Caki2 (cell line): ENCODE measurements at places on chromosomes 1 and 21.

- DNase-seq: peak; percentile 22
Measured at GRCh38 chr1:84406346-84406861, 8.1 kb downstream of the DNASE2B start.

- DNase-seq: no peak
Measured at GRCh38 chr1:918353-918752, 5.4 kb upstream of the SAMD11 start.

- DNase-seq: peak; percentile 48
Measured at GRCh38 chr1:173202424-173203145, 4.5 kb downstream of the TNFSF4 start.

GRCh38 chr1:61486783-61487536 is 238.0 kb downstream of the TM2D1 start:
- DNase-seq: peak; percentile 31

- DNase-seq: no peak
Measured at GRCh38 chr1:217240656-217241055, 390.2 kb downstream of the GPATCH2 start.

DNA sequence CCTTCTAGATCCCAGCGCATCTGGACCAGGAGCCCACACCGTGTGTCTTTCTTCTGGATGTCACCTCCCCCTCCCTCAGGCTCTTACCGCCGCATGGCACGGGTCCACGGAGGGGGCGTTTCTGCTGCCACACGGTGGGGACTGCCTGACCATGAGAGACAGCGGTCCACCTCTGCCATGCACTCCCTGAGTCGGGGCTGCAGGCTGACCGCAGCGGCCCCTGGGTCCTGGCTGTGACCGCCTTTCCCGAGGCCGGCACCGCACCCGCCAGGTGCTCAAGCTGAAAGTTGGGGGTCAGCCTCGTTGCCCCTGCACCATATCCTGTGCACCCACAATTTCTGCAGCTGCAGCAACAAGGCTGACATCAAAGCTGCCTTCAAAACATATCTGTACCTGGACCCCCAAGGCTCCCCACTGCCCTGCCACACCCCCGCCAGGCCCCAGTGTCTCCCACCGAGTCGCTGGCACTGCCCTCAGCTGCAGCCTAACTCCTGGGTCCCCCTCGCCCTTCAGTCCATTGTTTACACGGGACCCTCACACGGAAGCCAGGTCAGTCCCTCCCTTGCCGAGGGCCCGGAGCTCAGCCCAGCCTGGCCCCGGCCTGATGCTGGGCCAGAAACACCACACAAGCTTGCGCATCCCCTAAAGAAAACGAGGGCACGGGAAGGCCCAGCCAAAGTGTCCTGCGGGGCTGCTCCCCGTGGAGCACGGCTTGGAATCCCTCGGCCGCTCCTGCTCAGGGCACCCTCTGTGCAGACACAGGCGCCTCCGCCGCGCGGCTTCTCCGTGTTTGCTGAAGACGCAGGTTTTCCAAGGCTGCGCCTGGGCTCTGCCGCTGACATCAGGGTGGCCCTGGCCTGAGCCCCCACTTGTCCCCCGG is 51.9 kb downstream of the MORN1 start:
- no peak for DNase-seq

DNA sequence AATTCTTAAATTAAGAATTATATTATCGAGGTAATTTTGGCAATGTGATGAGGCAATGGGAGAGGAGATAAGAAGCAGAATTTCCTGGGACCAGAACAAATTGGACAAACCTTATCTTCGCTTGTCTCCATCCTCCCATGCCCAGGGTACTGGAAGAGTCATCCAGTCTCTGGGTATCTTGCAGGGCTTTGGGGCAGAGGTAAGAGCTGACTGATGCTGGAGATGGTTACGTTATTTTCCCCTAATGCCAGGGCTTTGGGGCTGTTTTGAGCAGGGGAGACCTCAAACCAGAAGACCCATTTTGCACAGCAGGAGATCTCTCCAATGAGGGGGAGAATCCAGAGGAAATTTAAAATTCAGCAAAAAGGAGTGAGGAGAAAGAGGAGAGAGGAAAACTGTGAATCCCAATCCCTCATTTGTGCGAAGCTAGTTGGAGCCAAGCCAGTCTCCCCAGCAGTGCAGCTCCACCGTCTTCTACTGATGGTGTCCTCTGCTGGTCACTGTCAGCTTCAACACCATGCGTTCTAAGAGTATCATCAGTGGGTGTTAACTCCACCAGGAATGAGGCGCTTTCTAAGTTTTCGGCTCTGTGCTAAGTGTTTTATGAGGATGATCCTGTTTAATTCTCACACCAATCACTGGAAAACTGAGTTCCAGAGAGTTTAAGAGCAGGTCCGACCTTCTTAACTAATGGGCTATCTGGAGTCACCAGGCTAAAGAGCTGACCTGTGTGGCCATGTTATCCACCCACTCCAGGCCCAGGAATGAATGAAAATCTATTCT is 86.8 kb upstream of the CD34 start:
- DNase-seq: peak; percentile 39

DNA sequence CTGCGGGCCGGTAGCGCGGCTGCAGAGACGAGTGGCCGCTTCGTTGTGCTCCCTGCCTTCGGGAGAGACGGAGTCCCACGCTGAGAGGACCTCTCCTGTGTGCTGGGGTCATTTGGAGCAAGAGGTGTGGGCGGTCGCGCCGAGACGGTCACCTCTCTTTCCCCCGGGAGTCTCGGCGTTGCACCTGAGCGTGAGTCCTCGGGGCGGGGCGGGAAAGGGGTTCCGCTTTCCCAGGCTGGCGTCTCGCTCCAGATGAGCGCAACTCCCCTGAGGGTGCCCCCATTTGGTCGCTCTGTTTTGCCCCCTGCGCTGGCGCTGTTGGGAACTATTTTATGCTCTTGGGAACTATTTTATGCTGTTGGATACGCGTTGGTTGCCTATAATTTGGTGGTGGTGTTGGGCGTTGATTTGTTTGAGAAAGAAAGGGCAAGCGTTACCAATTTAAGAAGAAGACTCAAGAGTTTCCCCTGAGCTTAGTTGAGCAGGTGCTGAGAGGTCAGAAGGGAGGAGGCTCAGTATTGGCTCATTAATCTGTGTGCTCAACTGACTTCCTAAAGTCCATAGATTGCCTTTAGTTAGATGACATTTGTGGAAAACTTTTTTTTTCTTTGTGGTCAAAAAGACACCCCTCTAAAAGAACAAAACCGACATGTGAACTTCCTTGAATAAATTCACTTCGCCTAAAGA is 683 bp downstream of the LRRC8B start:
- DNase-seq: no peak

GRCh38 chr1:35570589-35571137 is 2.5 kb upstream of the TFAP2E start:
- no peak for DNase-seq

- DNase-seq: no peak
Measured at GRCh38 chr21:43893536-43894205, 28.6 kb downstream of the AGPAT3 start.

DNA sequence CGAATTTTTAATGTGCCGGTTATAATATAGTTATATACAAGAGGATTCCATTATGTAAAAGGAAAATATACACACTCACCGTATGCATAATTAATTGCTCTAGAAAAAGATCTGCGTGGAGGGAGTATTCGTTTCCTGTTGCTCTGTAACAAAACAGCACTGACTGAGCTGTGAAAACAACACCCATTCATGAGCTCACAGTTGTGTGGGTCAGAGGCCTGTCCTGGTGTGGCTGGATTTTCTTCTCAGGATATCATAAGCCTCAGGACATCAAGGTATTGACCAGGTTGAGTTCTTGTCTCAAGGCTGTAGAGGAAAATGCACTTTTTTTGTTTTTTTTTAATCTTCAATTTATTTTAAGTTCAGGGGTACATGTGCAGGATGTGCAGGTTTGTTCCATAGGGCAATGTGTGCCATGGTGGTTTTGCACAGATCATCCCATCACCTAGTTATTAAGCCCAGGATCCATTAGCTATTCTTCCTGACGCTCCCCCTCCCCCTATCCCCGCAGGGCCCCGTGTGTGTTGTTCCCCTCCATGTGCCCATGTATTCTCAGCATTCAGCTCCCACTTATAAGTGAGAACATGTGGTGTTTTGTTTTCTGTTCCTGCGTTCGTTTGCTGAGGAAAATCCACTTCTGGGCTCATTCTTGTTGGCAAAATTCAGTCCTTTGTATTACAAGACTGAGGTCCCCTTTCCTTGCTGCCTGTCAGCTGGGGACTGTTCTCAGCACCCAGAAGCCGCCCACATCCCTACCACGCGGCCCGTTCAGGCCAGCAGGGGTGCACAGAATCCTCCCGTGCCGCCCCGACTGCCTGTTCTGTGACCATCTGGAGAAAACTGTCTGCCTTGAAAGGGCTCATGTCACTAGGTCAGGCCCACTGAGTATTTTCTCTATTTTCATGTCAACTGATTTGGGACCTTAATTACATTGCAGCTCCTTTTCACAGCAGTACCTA is 87.4 kb upstream of the ERRFI1 start:
- no peak for DNase-seq

DNA sequence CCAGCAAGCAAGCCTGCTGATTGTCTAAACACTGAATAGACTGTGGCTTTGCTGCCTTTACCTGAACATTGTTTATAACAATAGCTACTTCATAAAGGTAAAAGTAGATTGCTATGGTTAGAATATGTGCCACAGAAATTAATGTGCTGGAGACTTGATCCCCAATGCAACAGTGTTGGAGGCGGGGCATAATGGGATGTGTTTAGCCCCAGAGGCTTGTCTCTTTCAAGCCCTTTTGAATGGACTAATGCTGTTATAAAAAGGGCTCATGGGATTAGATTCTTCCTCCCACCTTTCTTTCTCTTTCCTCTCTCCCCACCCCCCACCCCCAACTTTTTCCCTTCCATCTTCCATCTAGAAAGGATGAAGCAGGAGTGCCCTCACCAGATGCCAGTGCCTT is 80.2 kb upstream of the PPP2R5A start:
- DNase-seq: no peak

GRCh38 chr21:25813917-25814316 is 79.1 kb downstream of the GABPA start:
- no peak for DNase-seq

DNA sequence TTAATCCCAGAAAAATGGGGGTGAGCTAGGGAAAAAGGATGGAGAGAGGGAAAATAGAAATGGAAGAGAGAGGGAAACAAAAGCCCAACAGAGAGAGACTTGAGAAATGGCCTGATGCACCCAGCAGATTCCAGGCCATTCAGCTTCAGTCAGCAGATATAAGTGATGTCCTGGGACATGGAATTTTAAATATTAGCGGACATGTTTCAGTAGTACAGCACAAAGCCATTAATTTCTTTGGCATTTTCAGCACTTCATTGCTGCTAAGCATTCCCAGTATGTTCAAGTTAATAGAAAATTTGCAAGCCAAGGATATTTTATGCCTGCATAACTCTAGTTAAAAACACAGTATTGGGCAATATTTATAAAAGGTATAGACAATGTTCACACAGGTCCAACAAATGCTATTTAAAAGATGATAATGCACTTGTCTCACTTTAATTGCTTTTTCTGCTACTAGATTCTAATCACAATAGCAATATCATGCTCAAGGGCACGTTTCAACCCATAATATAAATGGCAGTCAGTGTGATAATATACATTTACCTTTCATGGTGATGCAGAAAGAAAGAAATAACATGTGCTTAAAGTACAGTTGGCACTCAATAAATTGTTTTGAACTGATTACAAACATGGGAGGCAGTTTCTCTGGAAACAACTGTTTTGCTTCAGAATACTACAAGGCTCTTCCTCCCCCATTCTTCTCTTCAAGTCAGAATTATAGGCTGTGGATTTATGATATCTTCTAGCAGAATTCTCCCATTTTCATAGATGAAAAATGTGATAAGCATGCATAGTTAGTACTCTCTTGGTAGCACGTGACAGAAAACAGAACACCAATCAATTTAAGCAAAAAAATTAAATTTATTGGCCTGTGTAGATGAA is 108.1 kb upstream of the MAGI3 start:
- no peak for DNase-seq

DNA sequence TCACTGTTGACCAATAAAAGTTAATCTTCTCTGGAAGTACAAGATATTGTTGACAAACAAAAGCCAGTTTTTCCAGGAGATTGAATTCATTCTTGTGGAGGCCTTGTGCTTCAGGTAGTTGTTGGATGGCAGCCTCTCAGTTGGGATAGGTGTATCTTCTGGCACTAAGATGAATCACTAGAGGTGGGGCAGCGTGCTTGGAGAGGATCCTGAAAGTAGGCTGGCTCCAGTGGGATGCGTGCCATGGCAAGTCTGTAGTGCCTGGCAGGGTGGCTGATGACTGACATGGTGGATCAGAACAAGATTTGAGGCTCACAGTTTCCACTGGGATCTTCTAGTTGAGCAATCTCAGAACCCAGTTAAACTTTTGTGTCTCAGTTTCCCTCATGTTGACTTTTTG is 2.4 kb downstream of the VPS13D start:
- no peak for DNase-seq

DNA sequence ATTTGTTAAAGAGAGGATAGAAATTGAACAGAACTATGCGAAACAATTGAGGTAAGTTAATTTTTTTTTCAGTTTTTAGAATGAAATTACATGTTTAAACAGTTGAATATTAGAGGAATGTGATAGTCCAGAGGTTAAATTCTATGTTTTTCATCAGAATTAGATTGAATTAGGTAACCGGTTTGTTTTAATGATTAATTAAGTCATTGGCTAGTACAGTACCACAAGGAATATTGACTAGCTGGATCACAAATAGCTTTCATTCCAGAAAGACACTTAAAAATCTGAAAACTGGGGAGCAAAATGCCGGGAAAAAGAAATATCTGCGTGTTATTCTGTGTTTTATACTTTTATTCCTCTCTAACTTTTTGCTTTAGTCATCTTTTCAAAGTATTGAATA is 51.6 kb downstream of the FNBP1L start:
- no peak for DNase-seq

DNA sequence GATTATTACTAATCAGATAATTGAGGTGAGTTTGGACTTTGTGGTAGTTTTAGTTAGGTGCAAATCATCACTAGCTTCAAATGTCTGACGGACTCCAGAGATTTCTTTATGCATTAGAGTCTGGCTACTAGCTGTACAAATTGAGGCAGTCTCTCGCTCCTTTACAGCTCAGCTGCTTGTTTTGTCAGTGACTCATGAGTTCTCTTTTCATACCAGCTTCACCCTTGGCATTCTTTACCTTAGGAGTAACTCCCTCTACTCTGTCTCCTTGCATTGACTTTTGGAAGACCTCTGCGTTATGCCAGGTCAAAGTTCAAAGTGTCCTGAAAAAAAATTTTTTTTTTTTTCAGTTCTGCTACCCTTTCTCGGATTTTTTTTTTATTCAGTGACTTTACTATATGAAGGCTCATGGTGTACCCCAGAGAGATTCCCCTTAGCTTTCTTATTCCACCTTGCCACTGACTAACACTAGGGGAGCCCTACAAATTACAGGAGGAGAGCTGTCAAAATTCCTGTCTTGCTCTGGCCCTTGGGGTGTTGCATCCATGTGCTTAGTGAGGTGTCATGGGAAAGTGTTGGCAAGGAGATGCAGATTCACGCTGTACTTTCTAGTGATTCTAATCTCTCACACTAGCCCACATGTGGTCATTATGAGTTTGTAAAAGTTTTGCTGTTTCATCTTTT is 576.6 kb downstream of the ADGRL2 start:
- peak; percentile 44 for DNase-seq

DNA sequence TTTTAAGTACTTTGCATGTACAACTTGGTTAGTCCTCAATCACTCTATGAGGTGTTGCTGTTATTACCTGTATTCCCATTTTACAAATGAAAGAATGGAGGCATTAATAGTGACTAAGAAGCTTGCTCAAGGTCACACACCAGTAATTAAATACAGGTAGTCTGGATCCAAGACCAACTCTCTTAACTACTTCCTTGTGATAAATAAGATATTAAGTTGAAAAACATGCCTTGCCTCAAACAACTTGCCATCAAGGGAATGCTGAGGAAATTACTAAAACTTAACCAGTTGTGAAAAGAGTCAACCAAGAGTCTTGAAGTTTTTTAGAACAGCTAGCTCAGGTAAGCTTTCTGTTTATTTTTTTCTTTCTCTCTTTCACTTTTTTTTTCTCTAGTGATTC is 21.0 kb upstream of the LAMC1 start:
- DNase-seq: peak; percentile 59
